Fibroblast of villous mesenchyme (primary cell): ENCODE measurements at places on chromosomes 12 and 14. TPM values are rescaled to one million over a fixed set of nuclear protein-coding genes. Genes with fewer than 3 reads are reported as not detected.
A peak's percentile ranks its signal among the peaks of the same experiment; 100 is the strongest.

The GALNT9 gene
- not detected in 2 replicates for total RNA-seq

The KERA gene
- not detected in 2 replicates for total RNA-seq

DNA sequence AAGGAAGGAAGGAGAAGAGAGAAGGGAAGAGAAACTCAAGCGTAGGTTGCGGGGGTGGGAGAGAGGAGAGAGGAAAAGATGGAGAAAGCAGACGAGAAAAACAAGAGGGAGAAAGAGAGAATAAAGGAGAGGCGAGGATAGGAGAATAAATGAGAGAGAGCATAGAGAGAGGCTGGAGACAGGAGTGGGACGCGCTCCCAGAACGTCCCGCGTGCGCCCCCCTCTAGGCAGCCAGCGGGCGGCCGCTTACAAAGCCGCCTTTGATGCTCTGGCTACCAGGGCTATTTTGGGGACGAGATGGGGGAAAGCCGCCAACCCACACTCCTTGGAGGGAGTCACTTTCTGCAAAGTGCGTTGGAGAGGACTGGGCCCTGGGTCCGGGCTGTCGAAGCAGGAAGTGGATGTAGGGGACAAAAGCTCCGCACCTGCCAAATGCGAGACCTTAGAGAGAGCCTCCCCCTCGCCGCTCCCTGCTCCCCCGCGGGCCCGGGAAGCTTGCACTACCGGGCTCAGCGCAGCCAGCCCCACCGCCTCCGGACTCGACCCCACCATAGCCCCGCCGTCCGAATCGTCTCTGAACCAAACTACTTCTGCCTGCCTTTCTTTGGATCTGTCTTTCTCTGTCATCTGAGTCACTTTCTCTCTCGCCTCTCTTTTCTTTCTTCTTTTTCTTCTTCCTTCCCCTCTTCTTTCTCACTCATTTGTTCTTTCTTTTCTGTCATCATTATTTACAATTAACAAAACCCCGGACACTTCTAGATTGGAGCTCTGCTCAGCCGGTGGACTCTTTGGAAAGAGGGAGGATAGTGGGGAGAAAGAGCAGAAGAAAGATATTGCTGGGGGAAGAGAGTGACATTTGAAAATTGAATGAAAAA lies 8.0 kb downstream of the ASCL1 start:
- DNase-seq, result no peak

The RNFT2 gene
- total RNA-seq, result 6.1 and 7.3 TPM in 2 replicates

- no peak for DNase-seq
Observed at GRCh38 chr12:110370732-110371231, 32.7 kb downstream of the ANAPC7 start.

The LRRC10 gene
- not detected in 2 replicates for total RNA-seq

The GPR68 gene
- total RNA-seq, result 0.86 and 2.9 TPM in 2 replicates

The DNAJC22 gene
- 1.7 and 2.6 TPM in 2 replicates for total RNA-seq

- no peak for DNase-seq
Observed at GRCh38 chr12:123478762-123479161, 20.8 kb downstream of the SNRNP35 start.

The PPP4R4 gene
- total RNA-seq, result under 0.01 and 0.43 TPM in 2 replicates

GRCh38 chr12:40559865-40560264 lies 132.4 kb upstream of the CNTN1 start:
- no peak for DNase-seq

DNA sequence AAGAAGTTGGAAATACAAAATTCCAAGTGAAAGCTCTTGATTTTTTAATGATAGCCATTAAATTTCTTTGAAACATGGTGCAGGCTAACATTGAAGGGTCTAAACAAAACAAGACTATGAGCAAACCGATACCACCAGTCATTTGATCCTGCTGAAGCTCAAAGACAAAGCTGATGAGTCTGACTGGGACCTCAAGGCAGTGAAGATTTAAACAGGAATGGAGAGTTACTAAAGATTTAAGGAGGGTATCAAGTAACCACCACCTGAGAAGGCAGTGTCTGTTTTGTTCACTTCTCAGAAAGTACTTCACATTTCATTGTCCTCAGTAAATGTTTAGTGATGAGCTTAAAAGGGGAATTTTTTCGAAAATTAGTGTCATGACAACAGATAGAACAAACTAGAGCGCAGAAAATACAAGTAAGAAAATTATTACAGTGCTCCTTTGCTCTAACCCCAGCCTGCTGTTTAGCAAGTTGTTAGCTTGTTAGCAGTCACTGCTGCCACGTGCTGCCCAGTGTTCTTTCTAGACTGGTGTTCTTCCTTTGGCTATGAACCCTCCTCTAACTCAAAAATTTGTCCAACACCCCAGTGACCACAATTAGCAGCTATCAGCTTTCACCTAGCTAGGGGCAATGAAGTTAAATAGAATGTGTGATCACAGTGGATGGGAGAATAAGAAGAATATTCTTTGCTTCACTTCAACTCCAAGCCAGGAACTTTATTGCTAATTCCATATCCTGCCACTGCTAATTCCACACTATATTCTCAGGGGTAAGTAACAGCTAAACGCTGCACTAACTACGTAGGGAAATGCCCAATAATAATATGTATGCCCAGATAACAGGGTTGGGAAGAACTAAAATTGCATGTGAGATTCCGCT lies 41.1 kb downstream of the YAF2 start:
- no peak for DNase-seq

- DNase-seq, result peak; percentile 89
Observed at GRCh38 chr12:12432364-12432763, 75.5 kb downstream of the BORCS5 start.

The NUBPL gene
- total RNA-seq, result 12.1 and 12.2 TPM in 2 replicates

- no peak for DNase-seq
Observed at GRCh38 chr12:21828136-21828775, 53.8 kb upstream of the KCNJ8 start.

GRCh38 chr12:9868951-9869306 lies 225 bp downstream of the CLEC2B start:
- DNase-seq, result no peak

DNA sequence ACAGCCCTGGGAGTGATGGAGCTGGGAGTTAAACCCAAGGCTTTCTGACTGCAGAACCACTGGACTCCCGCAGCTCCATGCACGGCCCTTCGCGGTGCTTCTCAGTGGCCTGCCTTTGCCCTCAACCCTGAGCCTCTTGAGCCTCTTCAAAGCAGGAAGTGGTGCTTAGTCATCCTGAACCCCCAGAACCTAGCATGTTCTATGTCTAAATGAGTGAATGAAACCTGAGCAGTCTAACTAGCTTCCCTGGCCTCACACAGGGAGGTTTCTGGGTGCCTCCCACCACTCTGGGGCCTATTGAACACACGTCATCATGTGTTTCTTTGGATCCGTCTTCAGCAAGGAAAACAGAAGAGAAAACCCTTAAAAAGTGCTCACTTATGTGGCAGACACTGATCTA lies 117.9 kb upstream of the SFSWAP start:
- DNase-seq, result no peak

The DACT1 gene
- 6.9 and 35.8 TPM in 2 replicates for total RNA-seq

GRCh38 chr14:82536566-82536965 lies 1002.9 kb upstream of the SEL1L start:
- DNase-seq, result no peak

- no peak for DNase-seq
Observed at GRCh38 chr14:24766434-24766833, 132.4 kb upstream of the GZMB start.

DNA sequence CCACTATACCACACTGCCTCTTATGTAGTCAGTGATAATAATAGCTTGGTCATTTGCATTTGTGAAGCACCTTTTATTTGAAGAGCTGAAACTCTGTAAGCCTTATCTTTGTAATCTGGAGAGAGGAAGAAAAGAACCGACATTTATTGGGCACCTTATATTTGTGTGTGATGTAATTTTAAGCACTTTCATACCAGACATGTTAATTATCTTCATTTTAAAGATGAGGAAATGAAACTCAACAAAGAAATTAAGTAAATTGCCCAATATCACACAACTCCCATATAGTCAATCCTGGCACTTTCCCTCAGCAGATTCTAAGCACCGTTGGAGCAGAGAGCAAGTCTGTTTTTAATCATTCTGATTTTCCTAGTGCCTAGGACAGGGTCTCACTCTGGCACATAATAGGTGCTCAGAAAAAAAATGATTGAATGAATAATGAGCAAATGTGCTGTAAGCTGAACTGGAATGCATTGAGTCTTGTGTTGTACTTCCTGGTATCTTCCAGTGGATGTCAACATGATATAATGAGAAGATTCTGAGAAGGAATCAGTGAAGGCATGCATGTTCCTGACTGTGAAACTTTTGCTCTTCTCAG lies 418.9 kb downstream of the ZFP36L1 start:
- DNase-seq, result no peak

GRCh38 chr14:23669441-23669840 lies 33.3 kb downstream of the DHRS2 start:
- no peak for DNase-seq

The MYL2 gene
- total RNA-seq, result not detected in 2 replicates

GRCh38 chr14:91214306-91214705 lies 30.2 kb downstream of the GPR68 start:
- no peak for DNase-seq

- DNase-seq, result no peak
Observed at GRCh38 chr14:95396221-95396620, 76.5 kb upstream of the CLMN start.

The OLR1 gene
- 9.3 and 73.0 TPM in 2 replicates for total RNA-seq

DNA sequence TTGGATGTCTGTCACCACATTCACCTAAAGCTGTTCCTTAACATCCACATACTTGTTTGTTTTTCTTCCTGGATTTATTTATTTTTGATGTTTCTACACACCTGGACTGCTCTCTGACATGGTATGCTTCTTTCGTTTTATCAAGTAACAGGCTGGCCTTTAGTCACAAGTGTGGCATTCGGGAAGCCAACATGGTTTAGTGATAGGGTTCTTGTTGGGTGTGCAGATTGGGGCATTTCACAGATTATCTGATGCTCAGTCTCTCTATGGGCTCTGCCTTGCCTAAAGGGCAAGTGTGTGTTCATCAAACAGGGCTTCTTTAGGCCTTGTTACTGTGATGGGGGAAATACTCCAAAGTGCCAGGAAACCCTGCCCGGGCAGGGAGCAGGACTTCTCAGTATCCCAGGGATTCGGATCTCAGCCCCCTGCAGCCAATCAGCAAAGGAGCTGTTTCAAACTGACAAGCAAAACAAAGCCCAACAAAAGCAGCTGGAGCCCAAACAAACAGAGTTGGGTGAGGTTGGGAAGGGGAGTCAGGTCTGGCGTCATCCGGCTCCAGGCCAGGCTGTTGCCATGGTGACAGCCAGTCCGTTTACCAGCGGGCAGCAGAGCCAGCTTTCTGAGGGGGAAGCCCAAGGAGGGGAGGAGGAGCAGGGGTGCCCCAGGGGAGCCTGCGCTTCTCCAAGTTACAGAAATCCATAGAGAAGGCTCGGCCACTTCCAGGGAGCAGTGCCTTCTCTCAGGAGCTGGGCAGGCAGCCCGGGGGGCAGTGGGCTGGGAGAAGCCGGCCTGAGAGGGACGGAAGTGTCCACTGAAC lies 31.9 kb downstream of the FOS start:
- DNase-seq, result peak; percentile 84

DNA sequence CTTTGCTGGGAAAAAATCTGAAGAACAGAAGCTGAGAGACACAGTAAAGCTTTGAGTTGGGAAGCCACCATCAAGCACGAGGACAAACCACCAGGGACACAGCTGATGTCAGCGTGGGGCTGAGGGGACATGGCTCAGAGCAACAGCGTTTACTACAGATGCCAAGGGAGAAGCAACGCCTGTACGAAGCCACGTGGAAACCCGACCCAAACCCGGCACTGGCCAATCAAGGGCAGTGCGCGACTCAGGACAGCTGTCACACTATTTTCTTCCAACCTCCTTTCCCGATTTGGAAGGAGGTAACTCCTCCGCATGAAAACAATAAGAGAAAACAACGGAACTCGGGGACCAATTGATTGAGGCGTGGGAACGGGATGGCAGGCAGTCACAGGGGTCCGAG lies 20.2 kb upstream of the CHGA start:
- DNase-seq, result no peak

- DNase-seq, result no peak
Observed at GRCh38 chr14:58746701-58747100, 108.9 kb downstream of the DACT1 start.

The VWF gene
- total RNA-seq, result under 0.01 and 0.32 TPM in 2 replicates

DNA sequence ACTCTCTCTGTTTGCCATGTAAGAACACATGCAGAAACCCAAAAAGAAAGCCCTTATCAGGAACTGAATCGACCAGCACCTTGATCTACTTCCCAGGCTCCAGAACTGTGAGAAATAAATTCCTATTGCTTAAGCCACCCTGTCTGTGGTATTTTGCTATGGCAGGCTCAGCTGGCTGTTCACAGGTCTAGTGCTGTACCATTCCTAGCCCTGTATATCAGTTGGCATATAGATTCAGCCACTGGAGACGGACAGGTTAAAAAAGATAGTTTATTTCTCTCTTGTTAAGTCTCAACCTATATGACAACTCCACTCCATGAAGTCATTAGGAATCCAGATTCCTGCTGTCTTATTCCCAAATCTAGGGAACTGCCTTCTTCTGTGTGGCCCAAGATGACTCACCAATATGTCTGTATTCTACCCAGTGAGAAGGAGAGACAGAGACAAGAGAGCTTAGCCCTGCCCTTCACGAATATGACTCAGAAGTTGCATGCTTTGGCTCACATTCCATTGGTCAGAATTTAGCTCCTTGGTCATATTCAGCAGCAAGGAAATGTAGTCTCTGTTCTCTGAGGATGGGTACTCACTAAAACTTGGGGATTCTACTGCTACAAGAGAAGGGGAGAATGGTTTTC lies 57.0 kb downstream of the PLEKHG7 start:
- DNase-seq, result peak; percentile 91

- no peak for DNase-seq
Observed at GRCh38 chr12:92810370-92810769, 107.6 kb downstream of the PLEKHG7 start.

GRCh38 chr12:2320841-2321240 lies 268.1 kb downstream of the CACNA1C start:
- DNase-seq, result no peak

GRCh38 chr14:60645126-60645741 lies 4.0 kb downstream of the SIX1 start:
- DNase-seq, result no peak

GRCh38 chr14:99541677-99542470 lies 60.7 kb downstream of the CCNK start:
- no peak for DNase-seq

The NANOG gene
- total RNA-seq, result not detected in 2 replicates

The PTPRR gene
- 0.64 TPM in 1 of 2 replicates, not detected in the other for total RNA-seq

The CLEC1B gene
- total RNA-seq, result under 0.01 TPM in 1 of 2 replicates, not detected in the other

The CCDC92 gene
- total RNA-seq, result 8.2 and 10.0 TPM in 2 replicates

The RGS6 gene
- total RNA-seq, result not detected in 2 replicates

DNA sequence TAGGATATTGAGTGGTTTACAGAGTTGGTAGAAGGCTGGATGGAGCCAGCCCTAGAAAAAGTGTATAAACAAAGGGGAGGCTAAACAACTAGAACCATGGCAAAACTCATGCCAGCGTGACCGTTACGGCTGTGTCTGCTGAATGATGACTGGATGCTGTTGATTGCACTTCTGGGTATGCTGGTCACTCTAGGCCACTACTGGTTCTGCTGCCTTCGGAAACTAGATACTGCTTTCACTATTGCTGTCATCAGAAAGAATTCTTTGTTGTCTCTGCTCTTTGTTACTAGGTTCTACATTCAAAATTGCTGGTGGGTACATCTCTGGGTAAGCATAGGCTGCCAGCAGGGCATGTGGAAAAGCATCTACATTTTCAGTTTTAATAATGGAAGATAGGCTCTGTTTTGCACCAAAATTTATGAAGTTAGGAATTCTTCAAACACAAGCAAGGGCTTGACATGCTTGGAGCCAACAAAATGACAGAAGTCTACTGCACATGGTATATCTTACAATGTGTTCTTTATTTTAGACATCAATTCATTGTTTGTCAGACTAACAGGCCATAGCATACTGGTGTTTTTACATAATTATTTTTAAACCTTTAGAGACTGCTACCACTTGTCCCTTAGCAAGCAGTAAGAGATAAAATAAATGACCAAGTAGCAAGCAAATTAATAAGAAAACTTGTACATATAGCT lies 15.4 kb downstream of the MON2 start:
- no peak for DNase-seq
